Stimulated activated CD4-positive, alpha-beta T cell treated with anti-CD3 and anti-CD28 coated beads, Interleukin-4, amount 100 ng/mL, for 1 hour (primary cell): ENCODE measurements at places on chromosomes 12 and 14.

DNA sequence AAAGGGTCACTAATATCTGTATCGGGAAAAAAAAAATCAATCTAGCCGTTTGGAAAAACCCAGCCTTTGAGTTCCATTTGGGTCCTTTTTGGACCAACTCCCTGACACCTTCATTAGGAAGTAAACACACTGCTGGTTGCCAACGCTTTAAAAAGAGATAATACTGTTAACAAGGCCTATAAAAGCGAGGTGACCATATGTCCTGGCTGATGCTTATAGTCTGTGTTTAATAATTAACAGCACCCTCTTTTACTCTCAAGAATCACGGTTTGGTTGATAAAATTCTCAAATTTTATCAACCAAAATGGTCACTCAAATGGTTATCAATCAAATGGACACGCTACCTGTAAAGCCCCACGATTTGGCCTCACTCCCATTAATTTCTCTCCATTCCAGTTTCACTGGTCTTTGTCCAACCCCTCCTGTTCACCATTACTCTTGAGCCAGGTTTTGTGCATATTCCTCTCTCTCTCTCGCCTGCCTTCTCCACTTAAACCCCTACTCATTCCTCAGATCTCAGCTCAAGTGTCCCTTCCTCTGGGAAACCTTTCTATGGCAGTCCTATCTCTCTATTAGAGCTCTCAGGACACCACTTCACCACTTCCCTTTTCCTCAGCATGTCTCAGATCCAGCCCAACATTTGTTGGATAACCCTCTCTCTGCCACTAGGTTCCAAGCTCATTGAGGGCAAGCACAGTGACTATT, 9.5 kb downstream of the BTG1 start:
- no peak for DNase-seq

- no peak for DNase-seq
These were observed 24.2 kb downstream of the TRAFD1 start for GRCh38 chr12:112149596-112149995.

- DNase-seq, result no peak
These were observed 38.4 kb upstream of the FOXN3 start for GRCh38 chr14:89455412-89455811.

DNA sequence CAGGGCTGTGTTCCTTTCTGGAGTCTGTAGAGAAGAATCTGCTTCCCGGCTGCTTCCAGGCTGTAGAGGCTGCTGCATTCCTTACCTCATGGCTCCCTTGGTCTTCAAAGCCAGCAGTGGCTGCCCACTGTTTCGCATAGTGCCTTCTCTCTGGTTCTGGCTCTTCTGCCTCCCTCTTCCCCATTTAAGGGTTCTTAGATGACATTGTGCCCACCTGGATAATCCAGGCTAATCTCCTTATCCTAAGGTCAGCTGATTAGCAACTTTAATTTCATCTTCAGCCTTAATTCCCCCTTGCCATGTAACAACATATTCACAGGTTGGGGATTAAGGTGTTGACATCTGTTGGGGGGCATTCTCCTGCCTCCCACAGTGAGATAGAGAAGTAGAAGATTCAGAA, 208.6 kb upstream of the TMTC1 start:
- DNase-seq, result no peak
